Neural progenitor cell (in vitro differentiated cells): ENCODE measurements at places on chromosomes 1 and 21.
A peak's percentile ranks its signal among the peaks of the same experiment; 100 is the strongest.

DNA sequence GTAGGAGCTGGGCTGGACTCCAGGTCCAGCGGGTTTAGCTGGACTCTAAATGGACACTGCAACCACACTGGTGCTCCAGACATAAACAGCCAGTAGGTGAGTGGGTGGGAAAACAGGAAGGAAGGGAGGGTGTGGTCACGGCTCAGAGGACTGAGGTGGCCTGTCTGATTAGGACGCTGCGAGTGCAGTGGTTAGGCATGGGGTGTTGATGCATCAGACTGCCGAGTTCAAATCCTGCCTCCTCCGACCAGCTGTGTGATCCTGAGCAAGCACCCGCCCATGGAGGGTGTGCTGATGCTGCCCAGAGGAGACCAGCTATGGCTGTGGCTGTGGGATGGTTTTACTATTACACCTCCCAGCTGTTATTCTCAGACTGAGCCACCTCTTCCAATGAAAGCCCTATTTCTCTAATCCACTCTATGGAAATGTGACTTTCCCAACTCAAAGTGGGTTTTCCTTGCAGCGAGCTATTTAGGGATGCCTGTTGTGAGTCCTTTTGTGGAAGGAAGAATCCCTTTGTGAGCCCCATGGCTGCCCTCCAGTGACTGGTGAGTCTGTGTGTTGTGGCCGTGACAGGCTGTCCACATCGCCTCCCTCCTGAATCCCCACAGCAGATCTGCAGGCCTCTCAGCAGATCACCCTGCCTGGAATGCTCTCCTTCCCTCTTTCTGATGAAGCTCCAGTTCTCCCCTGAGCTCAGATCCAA is 56.6 kb upstream of the EDN2 start:
- DNase-seq: peak; percentile 57

DNA sequence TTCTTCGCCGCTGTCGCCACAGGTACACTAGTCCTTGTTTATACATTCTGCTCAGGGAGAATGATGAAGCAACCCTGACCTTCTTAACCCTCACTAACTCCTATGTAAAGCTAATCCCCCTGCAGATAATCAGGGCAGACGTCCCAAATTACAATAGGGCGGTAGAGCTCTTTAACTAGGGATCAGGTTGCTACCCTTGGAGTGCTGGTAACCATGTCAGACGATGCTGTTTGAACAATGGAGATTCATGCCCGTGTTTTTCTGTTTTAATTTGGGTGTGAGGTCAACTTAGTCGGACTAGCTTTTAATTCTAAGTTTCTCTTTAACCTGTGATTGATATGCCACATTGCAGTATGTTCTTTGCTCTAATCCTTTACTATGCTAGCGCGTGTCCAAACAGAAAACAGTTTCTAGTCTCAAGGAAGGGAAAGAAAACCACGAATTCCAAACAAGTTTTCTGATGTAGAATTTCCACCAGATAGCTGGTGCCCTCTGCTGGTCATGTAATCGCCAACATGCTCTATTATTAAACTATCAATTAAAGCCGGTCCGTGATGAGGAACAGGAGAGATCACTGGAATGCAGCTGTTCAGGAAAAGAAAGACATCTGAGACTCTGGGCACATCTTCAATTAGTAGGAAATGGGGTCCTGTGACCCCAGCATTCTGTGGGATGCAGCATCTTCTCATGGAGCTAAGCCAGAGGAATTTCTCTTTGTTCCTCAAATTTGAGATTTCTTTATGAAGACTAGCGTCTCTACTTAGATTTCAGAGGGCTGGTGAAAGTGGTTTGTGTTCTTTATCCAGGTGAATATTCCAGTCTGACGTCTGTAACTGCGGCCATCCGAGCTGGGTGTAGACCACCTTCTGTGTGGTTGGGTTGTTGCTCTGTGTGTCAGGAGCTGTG is 18.3 kb upstream of the VAMP3 start:
- DNase-seq: peak; percentile 90

- DNase-seq: no peak
These were observed 70.5 kb downstream of the RGS7 start for GRCh38 chr1:241286486-241286885.

DNA sequence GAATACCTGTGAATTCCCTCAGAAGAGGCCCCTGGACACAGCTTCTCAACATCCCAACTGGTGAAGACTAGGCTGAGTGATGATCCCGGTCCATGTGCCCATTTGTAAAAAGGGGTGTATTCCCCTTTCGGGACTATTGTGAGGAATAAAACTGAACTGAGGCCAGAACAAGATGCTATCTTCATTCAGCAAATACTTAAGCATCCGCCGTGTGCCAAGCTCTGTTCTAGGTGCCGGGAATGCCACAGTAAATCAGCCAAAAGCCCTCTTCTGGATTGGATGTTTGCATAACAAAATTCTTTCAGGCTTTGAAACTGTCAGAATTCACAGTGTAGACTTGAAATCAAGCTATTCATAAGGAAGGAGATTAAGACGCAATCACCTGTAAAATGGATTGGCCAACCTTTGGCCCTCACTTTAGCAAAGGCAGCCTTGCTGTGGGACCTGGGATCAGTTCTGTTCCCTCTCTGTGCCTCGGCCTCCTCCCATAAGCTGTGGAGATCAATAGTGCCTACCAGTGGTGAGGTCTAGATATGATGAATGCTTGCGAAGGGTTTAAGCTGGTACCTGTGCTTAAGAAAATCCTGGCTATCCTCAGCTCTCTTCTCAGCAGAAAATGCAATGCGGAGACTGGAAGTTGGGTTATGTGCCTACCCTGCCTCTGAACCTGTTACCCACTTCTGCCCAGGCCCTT is 1.8 kb downstream of the ALPL start:
- DNase-seq: no peak

- DNase-seq: no peak
These were observed 48.1 kb downstream of the MORN1 start for GRCh38 chr1:2343023-2343935.

DNA sequence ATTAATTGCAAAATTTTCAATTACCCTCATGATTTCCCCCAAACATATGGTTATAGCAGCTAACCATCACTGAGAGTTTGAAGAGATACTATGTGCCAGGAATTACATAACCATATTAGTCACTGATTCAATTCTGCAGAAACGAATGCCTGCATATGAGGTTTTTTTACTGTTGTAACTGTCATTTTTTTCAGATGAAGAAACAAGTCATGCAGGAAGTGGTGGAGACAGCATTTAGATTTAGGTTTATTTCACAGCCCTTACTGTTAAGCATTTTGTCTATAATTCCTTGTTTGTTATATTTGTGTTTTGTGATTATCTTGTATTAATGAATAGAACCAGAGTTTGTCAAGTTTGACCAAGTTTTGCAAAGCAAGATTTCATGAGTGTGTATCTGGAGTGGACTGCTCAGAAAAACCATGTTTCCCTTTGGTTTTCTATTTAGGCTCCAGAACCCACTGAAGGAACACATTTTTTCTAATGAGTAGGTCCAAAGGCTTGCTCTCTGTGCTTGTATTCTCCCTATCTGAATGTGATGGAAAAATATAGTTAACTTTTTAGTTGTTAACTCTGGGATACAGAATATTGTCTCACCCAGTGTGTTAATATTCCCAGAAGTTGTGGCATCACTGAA is 308.5 kb upstream of the ADAMTS5 start:
- DNase-seq: no peak
